ENCODE measurements at places on chromosomes 1 and 21.

- H3K4me3 ChIP-seq, result peak within 1 kb of the TSS; percentile 68
- peaks cover 11% of the 10 kb centered on the region for H3K27me3 ChIP-seq
- no peak within 1 kb of the TSS for H3K27ac ChIP-seq
- H3K4me1 ChIP-seq, result no peaks in the 10 kb centered on the region
Observed at GRCh38 chr1:115976062-115976920, at the start of gene SLC22A15. Gene SLC22A15, plus strand, starts transcription at chr1:115976513. Its CDS starts 115 bp downstream, at chr1:115976628.

DNA sequence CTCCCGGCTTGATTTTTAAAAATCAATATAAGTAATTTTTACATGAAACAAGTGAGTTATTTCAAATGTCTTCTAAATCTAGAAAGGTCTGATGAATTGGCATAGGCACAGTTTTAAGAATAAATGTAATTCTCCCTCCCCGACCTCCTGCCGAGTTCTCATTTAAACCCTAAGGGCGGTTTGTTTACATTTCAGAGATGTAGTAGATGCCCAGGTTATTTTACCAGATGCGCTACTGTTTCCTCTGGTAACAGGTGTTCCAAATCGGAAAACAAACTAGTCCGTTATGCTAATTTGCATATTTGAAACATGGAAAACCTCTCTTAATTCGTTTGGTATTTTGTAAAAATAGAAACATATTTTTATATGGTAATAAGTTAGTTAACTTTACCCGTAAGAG is 53.8 kb upstream of the CFAP126 start:
- H3K36me3 ChIP-seq, result no peaks in the 10 kb centered on the region
- no peak overlapping the region for H3K27ac ChIP-seq
- DNase-seq, result no peak
- H3K4me3 ChIP-seq, result no peak overlapping the region

DNA sequence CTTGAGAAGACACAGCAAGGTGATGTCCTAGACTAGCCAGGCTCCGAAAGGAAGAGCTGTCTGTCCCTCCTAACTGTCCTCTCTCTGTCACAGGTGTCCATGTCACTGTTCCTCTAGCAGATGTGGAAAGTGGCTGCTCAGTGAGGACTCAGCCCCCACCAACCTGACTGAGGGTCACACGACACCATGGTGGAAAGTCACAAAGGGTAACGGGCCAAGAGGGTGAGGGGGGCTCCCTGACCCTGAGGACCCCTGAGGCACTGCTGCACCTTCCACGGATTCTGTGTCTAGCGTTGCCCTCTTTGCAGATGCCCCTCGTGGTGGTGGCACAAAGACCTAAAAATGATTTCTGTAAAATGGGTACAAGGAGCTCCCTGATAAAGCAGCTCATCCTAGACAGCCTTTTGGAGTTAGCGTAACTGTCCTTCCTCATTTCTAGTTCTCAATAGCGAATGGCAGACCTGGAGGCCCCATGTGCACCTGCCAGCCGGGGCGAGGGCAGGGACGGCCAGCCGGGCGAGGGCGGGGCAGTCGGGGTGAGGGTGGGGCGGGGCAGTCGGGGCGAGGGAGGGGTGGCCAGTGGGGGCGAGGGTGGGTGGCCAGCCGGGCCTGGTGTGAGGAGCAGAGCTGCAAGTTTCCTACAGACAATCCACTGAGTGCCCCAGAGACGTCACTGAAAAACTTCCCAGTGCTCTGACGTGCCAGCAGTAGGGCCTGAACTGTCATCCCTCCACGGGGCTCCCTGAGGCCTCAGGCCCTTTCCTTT is 23.4 kb downstream of the POFUT2 start:
- H3K4me3 ChIP-seq, result no peak overlapping the region
- no peak for DNase-seq
- no peak overlapping the region for H3K27ac ChIP-seq
- H3K4me1 ChIP-seq, result peaks cover 6% of the 10 kb centered on the region
- H3K36me3 ChIP-seq, result peaks cover 38% of the 10 kb centered on the region

GRCh38 chr1:10727751-10728232 is 68.7 kb downstream of the CASZ1 start:
- H3K27me3 ChIP-seq, result no peaks in the 10 kb centered on the region
- DNase-seq, result no peak
- no peaks in the 10 kb centered on the region for H3K36me3 ChIP-seq
- no peak overlapping the region for H3K4me3 ChIP-seq
- no peak overlapping the region for H3K27ac ChIP-seq

- H3K27ac ChIP-seq, result no peak overlapping the region
- H3K4me1 ChIP-seq, result no peaks in the 10 kb centered on the region
- H3K4me3 ChIP-seq, result no peak overlapping the region
- no peak for DNase-seq
- H3K27me3 ChIP-seq, result no peaks in the 10 kb centered on the region
- no peaks in the 10 kb centered on the region for H3K36me3 ChIP-seq
Observed at GRCh38 chr1:65209005-65209885, 61.2 kb downstream of the AK4 start.

DNA sequence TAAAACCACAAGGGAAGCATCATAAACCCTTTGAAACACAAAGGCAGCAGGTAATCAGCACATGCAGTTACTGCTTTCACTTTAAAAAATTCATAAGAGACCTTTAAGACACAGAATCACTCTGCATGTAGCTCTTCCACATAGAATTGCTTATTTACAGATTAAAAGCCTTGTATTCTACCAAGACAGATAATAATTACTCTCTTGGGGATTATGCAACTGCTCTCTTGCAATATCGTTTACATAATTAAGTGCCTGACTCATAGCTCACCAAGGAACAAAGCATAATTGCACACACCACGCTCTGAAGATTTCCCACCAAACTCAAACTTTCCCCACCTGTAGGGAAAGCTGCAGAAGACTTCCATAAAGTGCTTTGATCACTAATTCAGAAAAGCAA is 87.9 kb downstream of the VAV3 start:
- H3K27me3 ChIP-seq, result no peaks in the 10 kb centered on the region
- H3K4me1 ChIP-seq, result no peaks in the 10 kb centered on the region
- no peak overlapping the region for H3K27ac ChIP-seq
- H3K36me3 ChIP-seq, result no peaks in the 10 kb centered on the region
- H3K4me3 ChIP-seq, result no peak overlapping the region

- no peak overlapping the region for H3K27ac ChIP-seq
- H3K36me3 ChIP-seq, result no peaks in the 10 kb centered on the region
- H3K4me3 ChIP-seq, result no peak overlapping the region
- H3K4me1 ChIP-seq, result no peaks in the 10 kb centered on the region
Observed at GRCh38 chr1:235460770-235461169, 43.5 kb downstream of the B3GALNT2 start.

GRCh38 chr1:84271441-84272151 is 29.9 kb upstream of the SAMD13 start:
- H3K27me3 ChIP-seq, result no peaks in the 10 kb centered on the region
- H3K4me1 ChIP-seq, result no peaks in the 10 kb centered on the region
- no peak for DNase-seq
- H3K27ac ChIP-seq, result no peak overlapping the region
- no peaks in the 10 kb centered on the region for H3K36me3 ChIP-seq

DNA sequence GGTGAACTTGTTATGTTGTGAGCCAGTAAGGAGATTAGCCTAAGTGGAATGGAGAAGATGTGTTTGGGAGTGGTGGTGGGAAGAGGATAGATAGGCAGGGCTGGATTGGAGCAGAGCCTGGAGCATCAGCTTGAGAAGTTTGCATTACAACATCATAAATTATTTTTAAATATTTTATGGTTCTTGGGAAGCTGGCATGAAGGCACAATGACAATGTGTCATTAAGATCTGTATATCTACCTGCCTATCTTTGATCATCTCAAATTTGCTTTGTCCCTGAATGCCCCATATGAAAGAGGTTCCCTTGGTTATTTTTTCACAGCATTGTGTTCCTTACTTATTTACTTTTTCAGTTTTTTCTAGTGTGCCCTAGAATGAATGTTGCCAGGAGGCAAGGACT is 32.3 kb downstream of the HRNR start:
- no peaks in the 10 kb centered on the region for H3K36me3 ChIP-seq
- no peaks in the 10 kb centered on the region for H3K27me3 ChIP-seq
- H3K27ac ChIP-seq, result no peak overlapping the region
- no peaks in the 10 kb centered on the region for H3K4me1 ChIP-seq
- no peak overlapping the region for H3K4me3 ChIP-seq

DNA sequence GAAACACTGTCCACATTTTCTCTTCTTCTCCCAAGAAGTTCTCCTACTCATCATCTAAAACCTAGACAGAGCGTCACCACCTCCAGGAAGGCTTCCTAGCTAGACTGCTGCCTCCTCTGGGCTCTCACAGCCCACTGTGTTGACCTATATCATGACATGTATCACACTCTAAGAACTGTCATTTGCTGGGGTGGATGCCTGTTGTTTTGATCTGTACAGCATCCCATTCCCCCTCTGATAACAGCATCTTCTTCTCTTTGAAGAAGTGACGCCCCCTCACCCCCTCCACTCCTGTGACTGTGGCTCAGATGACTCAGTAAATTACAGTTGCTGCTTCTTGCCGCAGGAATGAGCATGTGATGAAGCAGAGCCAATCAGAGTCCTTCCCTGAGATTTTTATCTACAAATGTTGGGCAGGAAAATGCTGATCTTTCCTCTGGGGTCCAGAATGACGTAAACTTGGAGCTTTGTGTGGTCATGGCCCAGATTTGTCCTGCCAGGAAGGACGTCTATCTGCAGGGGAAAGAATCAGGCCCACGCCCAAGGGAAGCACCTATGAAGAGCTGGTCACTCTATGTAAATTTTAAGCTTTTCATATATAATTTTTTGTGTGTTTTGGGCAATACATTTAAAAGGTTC is 28.0 kb upstream of the FOXO6 start:
- H3K27ac ChIP-seq, result no peak overlapping the region
- H3K36me3 ChIP-seq, result no peaks in the 10 kb centered on the region

- no peak overlapping the region for H3K4me3 ChIP-seq
- no peaks in the 10 kb centered on the region for H3K4me1 ChIP-seq
- no peaks in the 10 kb centered on the region for H3K36me3 ChIP-seq
- H3K27ac ChIP-seq, result no peak overlapping the region
Observed at GRCh38 chr1:95352767-95353166, 118.8 kb downstream of the RWDD3 start.

- H3K4me3 ChIP-seq, result no peak overlapping the region
- no peaks in the 10 kb centered on the region for H3K27me3 ChIP-seq
- no peak overlapping the region for H3K27ac ChIP-seq
- no peak for DNase-seq
Observed at GRCh38 chr1:116311756-116312680, 61.0 kb upstream of the ATP1A1 start.

DNA sequence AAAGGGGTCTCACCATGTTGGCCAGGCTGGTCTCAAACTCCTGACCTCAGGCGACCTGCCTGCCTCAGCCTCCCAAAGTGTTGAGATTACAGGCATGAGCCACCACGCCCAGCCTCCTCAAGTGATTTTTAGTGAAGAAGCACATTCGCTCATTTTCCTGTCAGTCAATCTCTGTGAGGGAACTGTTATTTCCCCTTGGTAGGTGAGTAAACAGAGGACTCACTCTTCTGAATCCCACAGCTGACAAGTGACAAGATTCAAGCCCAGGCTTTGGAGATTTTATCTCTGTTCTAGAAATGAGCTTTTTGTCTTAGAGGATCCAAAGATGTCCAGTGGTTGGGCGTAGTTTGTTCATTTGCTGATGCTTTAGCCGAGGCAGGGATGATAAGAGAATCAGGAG is 43.9 kb upstream of the TACSTD2 start:
- H3K4me3 ChIP-seq, result no peak overlapping the region
- no peaks in the 10 kb centered on the region for H3K36me3 ChIP-seq
- H3K27me3 ChIP-seq, result no peaks in the 10 kb centered on the region
- no peak for DNase-seq

- no peak overlapping the region for H3K27ac ChIP-seq
- no peak for DNase-seq
- no peaks in the 10 kb centered on the region for H3K27me3 ChIP-seq
Observed at GRCh38 chr1:204041803-204042505, 31.0 kb upstream of the SOX13 start.

DNA sequence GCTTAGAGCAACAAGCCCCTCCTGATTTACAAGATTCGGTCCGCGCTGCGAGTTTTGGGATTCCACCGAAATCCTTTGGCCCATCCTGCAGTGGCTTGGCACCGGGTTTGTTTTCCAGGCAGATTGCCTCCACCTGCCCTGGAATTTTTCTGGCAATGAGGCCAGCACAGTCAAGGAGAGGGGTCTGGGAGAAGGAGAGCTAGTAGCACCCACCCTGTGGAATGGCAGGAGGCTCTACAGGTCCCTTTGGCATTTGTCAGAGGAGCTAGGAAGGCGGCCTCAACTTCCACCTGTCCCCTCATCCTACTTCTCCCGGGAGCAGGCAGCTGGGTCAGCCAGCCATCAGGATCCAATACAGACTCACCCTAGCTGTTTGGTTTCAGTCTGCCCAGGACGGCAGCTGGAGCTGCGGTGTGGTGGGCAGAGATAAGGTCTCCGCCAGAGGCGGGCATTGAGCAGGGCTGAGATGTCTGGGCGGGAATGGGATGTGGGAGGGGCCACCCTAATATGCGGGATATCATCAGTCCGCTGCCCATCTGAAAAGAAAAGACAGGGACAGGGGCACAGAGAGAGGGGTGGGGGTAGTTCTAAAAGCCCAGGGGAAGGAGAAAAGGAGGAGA is 37.8 kb upstream of the PRELP start:
- H3K4me1 ChIP-seq, result no peaks in the 10 kb centered on the region
- DNase-seq, result no peak
- no peaks in the 10 kb centered on the region for H3K27me3 ChIP-seq
- H3K27ac ChIP-seq, result no peak overlapping the region
- no peak overlapping the region for H3K4me3 ChIP-seq
- H3K36me3 ChIP-seq, result no peaks in the 10 kb centered on the region

DNA sequence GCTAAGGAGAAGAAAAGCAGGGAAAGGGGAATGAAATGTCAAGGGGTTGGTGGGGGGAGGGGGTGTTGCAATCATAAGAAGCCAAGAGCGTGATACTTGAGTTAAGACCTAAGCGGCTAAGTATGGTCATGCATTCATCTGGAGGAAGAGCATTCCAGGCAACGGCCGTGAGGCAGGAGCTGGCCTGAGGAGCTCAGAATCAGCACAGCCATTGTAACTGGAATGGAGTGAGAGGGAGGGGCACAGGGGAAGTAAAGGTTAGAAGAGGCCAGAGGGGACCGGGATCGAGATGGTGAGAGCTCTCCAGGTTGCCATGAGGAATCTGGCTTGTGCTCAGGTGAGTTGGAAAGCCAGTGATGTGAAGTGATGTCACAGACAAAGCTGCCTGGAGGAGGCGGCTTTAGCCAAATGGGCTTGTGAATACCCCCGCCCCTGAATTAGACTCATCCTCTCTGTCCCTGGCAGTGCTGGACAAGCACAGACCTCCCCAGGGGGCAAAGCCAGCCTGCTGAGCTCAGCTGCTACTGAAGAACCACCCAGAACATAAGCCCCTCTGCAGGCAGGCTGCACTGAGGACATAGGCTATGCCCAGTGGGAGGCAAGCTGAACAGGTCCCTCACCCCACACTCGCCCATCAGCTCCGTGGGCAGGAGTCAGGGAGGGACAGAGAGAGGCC is 61.1 kb upstream of the LAPTM5 start:
- H3K27ac ChIP-seq, result no peak overlapping the region
- H3K4me3 ChIP-seq, result no peak overlapping the region
- H3K4me1 ChIP-seq, result peaks cover under 1% of the 10 kb centered on the region
- peaks cover 2% of the 10 kb centered on the region for H3K27me3 ChIP-seq
- no peak for DNase-seq

All from effector memory CD4-positive, alpha-beta T cell (primary cell).